ENCODE measurements at places on chromosomes 4 and X.

DNA sequence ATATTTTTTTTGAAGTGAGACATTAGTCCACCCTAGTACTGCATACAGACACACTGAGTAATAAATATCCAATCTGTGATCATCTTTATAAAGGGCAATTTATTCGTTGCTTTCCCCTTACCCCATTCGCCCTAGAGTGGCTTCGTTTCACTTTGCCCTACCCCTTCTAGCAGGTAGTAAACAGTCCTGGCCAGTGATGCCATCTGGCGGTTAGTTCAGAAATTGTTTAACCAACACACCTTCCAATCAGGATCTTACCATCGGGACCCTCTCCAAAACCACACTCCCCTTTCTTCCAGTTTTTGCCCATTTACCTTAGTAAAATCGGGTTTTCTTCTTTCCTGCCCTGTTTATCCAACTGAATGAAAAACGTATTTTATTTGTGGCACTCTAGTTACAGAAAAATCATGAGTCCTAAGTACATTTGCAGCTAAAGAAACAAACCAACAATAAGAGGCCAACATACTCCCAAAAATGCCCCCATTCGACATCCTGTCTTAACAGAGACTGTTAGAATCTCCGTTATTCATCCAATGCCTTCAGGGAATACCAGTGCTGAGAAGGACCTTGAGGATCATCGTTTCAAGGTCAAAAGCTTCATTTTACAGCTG is 2.2 kb downstream of the PPA2 start:
- peak; percentile 84 for DNase-seq

DNA sequence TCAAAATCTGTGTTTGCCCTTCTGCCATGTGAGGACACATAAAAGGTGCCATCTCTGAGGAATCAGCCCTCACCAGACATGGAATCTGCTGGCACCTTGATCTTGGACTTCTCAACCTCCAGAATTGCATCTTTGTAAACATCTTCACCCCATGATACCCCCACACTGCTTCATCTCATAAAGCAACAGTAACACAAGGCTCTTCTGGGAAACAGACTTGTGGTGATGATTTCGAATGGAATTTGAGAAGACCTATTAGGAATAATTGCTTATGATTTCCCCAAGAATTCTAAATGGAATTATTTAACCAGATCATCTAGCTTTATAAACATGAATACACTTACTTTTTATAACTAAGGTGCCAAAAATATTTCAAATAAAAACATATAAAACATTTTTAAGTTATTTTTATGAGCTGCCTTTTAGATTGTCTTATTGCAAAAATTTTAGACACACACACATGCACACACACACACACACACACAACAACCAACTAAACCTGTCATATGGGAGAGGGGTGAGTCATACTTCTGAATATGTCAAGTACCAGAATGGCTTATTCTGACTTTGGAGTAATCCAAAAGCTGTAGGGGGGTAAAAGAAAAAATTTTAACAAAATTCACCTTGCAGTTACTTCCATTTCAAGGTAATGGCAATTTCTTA is 82.0 kb downstream of the USP46 start:
- DNase-seq = no peak

DNA sequence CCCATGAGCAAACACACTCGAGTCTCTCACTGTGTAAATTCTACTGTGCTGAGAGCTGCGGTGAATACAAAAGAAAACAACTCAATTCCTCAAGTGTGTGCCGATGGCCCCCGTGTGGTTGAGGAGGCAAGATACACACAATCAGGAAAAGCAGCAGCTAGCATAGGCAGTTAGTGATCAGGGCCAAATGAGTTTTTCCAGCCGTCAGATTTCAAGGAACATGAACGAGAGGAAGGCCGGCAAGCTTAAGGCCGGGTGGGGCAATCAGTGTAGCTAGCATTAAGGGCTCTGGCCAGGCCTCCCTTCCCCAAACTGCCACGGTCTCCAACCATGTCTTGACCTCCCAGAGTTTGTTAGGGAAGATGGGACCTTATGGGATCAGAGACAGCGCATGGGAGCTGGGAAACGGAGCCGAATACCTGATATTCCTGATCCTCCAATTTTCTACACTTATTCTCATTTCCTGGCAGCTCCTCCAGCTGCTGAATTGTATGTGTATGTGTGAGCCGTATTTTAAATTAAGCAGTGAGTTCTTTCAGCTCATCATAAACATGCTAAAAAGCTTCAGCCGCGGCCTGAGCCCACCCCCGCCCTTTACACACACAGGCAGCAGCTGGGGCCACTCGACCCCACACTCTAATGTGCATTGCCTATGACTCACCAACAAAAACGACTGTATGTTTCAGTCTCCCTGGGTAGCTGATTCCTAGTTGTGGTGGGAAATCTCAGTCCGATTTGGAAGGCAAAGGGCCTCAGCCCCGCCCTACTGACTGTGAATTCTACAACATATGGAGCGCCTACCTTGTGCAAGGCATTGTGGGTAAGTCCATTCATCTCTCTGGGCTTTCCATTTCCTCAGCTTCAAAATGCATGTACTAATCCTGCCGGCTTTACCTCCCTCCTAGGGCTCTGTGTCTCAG is 59.9 kb downstream of the RTL9 start:
- no peak for DNase-seq

DNA sequence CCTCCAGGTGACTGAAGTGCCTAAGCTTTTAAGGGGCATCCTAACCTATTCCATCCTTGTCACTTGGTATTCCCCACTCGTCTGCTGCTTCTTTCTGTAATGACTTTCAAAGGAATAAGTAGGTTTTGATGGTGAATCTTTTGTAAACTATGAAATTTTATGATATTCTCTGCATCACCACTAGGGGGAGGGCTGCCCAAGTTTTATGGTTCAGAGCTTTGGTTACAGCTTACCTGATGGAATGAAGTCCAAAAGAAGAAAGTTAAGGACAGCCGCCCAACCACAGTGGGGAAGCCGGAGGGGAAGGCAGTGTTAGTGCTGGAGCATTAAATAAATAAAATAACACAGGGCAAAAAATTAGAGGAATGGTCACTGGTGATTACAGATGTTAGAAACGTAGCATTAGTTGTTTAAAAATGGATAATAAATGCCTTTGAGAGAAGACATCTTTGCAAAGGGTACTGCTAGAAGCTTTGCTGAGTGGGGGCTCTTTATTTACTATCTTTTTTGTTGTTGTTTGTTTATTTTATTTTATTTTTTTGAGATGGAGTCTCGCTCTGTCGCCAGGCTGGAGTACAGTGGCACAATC is 204.9 kb downstream of the GBA3 start:
- peak; percentile 34 for DNase-seq

DNA sequence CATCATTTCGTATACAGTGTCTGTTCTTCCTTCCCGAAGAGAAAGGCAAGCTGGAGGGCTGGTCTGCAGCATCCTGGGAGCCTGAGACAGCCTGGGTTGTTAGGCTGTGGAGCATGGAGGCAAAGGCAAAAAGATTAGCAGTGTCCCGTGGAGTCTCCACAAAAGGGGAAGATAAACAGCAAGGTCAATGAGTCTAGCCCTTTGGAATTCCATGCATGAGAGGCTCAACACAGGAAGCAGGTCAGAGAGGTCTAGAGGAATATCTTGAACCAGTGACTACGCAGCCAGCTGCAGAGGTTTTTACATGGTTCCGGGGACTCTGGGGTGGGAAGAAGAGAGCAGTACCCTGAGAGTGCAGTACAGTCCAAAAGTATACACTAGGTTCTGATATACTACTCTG is 12.2 kb upstream of the MCF2 start:
- DNase-seq = no peak

DNA sequence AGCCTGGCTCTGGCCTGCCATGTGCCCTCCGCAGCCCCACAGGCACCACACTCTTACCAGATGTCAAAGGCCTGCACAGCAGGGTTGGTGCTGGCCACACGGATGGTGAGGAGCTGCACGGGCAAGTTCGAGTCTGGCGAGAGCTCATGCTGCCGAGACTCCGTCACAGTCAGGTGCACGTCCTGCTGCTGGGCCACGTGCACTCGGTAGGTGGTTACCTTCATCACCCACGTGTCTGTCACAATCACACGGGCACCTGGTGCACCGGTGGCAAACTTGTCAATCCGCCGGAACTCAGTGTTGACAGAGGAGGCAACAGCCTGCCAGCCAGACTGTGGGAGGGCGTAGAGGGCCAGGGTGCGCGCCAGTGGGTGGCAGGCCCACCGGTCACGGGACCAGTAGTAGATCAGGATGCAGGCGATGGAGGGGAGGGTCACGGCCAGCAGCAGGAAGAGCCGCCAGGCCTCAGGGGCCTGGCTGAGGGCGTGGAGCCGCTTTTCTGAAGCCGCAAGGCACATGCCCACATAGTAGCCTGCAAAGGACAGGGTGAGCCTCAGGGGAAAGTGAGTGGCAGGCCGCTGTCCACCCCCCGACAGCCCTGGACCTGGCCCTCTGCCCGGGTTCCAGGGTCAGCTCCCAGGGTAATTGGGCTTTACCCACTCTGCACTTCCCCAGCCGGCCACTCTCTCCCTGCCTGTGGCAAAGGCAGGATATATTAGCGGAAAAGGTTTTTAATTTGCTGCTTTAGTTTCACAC is 2.9 kb downstream of the TMEM129 start:
- no peak for DNase-seq

GRCh38 chrX:110825972-110826371 is 30.4 kb upstream of the CHRDL1 start:
- DNase-seq = no peak

DNA sequence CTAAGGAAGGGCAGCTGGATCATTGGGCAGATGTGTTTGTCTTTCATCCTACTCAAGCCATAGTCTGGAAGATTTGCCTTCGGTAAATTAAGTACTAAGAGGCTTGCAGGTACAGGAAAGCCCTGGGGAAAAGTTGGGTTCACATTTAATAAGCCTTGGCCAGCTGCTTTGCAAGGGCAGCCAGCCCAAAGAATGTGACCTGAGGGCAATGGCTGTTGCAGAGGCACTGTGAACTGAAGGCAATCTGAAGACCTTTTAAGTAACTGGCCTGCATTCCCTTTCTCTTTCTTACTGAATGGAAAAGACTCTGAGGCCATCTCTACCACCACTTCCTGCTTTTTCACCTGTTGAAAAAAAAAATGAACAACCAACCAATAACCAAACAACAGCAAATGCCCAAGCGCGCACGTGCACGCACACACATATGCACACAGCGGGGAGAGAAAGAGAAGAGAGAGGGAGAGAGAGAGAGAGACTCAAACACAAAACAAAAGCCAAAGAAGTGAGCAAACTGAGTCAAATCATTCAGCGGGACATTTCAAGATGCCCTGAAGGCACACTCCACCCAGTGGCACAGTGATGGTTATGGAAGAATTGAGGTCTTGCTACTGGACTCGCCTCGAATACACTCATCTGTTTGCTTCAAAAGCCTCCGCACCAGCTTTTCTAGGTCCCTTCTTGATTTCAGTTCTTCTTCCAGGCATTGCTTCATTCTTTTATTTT is 19.6 kb downstream of the CD40LG start:
- no peak for DNase-seq

GRCh38 chr4:24747234-24747975 is 48.0 kb upstream of the SOD3 start:
- no peak for DNase-seq
